ENCODE measurements at places on chromosomes 11 and 22. TPM values are rescaled to one million over a fixed set of nuclear protein-coding genes. Genes with fewer than 3 reads are reported as not detected.

YPEL4 gene
- polyA plus RNA-seq: 0.38 TPM

F2 gene
- polyA plus RNA-seq: 0.19 TPM

SMTNL1 gene
- polyA plus RNA-seq: not detected

RNF214 gene
- polyA plus RNA-seq: 15.7 TPM

TIGD3 gene
- polyA plus RNA-seq: 0.15 TPM

OR10G7 gene
- polyA plus RNA-seq: 0.05 TPM

MYOD1 gene
- not detected for polyA plus RNA-seq

KCTD17 gene
- polyA plus RNA-seq: 10.3 TPM
